ENCODE measurements at places on chromosomes 12 and 14. TPM values are rescaled to one million over a fixed set of nuclear protein-coding genes. Genes with fewer than 3 reads are reported as not detected.

DNA sequence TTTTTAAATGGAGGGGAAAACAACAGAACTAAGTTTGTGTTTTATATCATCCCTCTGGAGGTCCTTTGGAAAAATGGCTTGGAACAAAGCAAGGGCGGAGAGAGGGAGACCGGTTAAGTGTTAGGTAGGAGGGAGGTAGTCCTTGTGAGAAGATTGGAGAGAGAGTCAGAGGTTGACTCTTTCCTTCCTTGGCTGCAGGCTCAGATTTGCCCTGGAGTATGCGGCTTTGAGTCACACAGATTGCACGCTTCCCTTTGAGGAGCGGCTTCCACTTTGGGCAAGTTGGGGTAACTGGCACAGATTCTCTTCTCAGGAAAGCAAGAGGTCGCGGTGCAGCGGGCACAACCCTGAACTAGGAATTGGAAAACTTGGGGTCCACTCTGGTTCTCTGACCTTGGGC, 9.9 kb downstream of the SOCS2 start:
- no peak overlapping the region for H3K27ac ChIP-seq
- DNase-seq = no peak
- H3K36me3 ChIP-seq = no peaks in the 10 kb centered on the region
- no peaks in the 10 kb centered on the region for H3K27me3 ChIP-seq
- H3K4me3 ChIP-seq = no peak overlapping the region

DNA sequence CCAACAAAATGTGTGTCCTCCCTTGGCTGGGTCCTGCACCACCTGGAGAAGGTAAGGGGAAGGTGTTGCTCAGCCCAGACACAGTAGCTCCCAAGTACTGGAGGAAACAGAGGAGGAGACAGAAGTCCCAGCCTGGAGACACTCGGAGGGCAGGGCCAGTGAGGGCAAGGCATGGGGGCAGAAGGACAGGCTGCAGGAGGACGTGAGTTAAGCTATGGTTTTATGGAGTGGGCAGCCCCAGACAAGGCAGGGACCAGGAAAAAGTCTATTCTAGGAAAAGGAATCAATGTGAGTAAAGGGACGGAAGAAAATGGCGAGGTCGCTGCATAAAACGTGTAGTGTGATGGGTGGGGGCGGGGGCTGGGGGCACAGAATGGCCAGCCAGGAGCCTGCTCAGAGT, 210.1 kb upstream of the DIO3 start:
- DNase-seq = no peak
- no peaks in the 10 kb centered on the region for H3K4me1 ChIP-seq
- no peak overlapping the region for H3K27ac ChIP-seq

DNA sequence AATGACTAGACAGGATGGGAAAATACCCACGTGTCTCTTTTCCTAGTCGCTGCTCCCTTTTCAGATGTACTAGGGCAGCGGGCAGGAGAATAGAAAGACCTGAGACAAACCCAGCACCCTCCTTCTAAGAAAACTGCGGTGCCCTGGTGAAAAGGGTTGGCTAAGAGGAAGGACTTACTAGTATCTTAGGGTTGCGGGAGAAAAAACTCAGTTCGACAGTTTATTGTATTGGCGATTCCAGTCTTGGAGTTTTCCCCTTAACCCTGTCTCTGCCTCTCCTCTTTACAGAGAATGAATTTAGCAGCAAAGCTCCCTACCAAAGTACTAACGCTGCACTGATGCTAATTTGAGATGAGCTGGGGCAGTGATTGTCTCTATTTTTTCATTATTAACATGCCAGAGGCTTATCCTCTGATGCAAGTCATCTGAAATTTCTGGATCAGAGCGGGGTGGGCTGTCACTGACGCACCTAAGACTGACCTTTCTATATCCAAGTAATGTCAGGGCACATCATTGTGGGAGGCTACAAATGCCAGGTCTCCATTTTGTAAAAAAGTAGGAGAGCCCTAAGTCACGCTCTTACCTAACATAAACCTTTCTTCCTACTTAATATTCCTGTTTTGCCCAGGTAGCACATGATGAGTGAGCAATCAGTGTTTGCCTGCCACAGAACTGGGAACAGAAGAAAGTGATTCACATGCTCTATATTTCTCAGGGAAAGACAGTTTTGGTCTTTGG, 916 bp upstream of the PAWR start:
- H3K27me3 ChIP-seq = no peaks in the 10 kb centered on the region
- H3K36me3 ChIP-seq = no peaks in the 10 kb centered on the region
- peak overlapping the region; percentile 80 for H3K4me3 ChIP-seq
- peaks cover 19% of the 10 kb centered on the region for H3K4me1 ChIP-seq
- peak overlapping the region; percentile 99 for H3K27ac ChIP-seq

GRCh38 chr14:31802838-31803237, 241.6 kb downstream of the NUBPL start:
- H3K4me1 ChIP-seq = peaks cover 9% of the 10 kb centered on the region
- no peak overlapping the region for H3K27ac ChIP-seq
- H3K4me3 ChIP-seq = no peak overlapping the region
- H3K27me3 ChIP-seq = no peaks in the 10 kb centered on the region

- no peaks in the 10 kb centered on the region for H3K4me1 ChIP-seq
- no peaks in the 10 kb centered on the region for H3K27me3 ChIP-seq
- no peaks in the 10 kb centered on the region for H3K36me3 ChIP-seq
- H3K4me3 ChIP-seq = no peak overlapping the region
- no peak for DNase-seq
Measured at GRCh38 chr12:6458281-6459003, 6.6 kb downstream of the TAPBPL start.

DNA sequence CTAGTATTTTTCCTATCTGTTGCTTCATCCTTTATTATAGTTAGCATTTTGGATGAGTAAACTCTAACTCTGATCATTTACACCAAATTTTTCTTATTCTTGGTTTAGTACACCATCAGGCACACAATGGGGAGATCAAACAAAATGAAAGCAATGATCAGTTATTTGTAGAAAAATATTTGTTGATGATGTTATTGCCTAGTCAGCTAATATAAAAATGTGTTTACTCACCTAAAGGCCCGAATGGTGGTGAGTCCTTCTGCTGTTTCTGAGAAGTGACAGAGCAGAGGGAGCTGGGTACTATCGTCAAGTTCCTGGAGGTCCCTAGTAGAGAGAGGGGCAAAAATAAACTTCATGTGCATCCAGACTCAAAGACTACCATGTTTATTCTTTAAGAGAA, 63.3 kb upstream of the KCNJ8 start:
- H3K4me3 ChIP-seq = no peak overlapping the region
- no peaks in the 10 kb centered on the region for H3K4me1 ChIP-seq
- DNase-seq = no peak
- H3K27me3 ChIP-seq = no peaks in the 10 kb centered on the region

GRCh38 chr12:108685469-108686260, 45.7 kb downstream of the CORO1C start:
- no peak for DNase-seq
- H3K27me3 ChIP-seq = no peaks in the 10 kb centered on the region
- no peak overlapping the region for H3K27ac ChIP-seq
- no peaks in the 10 kb centered on the region for H3K36me3 ChIP-seq
- H3K4me3 ChIP-seq = no peak overlapping the region

GRCh38 chr14:42719391-42719790, 1112.7 kb downstream of the LRFN5 start:
- H3K27me3 ChIP-seq = no peaks in the 10 kb centered on the region
- no peak overlapping the region for H3K4me3 ChIP-seq
- no peak overlapping the region for H3K27ac ChIP-seq

GRCh38 chr12:117045160-117046010, 53.8 kb downstream of the TESC start:
- no peak for DNase-seq
- H3K27ac ChIP-seq = no peak overlapping the region
- H3K4me1 ChIP-seq = no peaks in the 10 kb centered on the region
- H3K4me3 ChIP-seq = no peak overlapping the region
- no peaks in the 10 kb centered on the region for H3K27me3 ChIP-seq

DNA sequence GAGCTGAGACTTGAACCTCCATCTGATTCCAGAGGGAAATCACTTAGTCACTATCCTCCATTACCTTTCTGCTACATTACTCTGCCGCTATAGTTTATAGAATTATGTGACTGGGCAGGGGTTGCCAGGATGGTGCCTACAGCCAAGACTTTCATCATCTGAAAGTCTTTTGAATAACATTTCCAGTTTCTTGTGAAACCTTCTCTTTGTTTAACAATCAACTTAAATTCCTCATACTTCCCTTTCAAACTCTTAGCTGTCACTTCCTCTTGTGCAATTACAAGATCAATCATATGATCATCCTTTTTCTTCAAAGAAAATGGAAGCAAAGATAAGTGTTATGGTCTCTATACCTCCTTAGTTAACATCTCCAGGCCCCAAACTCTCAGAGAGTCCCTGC, 25.4 kb upstream of the PELI2 start:
- no peaks in the 10 kb centered on the region for H3K27me3 ChIP-seq
- no peak overlapping the region for H3K27ac ChIP-seq
- no peak for DNase-seq

Gene LRR1
- total RNA-seq = 31.8 TPM
